ENCODE measurements at places on chromosomes 5 and 9.

- DNase-seq, result no peak
Observed at GRCh38 chr5:154486427-154486866, 8.4 kb upstream of the HAND1 start.

GRCh38 chr5:159163027-159163700, 46.2 kb downstream of the RNF145 start:
- no peak for DNase-seq

GRCh38 chr5:65512170-65512937, 30.6 kb upstream of the ADAMTS6 start:
- no peak for DNase-seq

GRCh38 chr9:128733256-128733655, 9.3 kb upstream of the ZDHHC12 start:
- no peak for DNase-seq

- DNase-seq, result no peak
Observed at GRCh38 chr9:95128177-95128524, 189.4 kb downstream of the FANCC start.

DNA sequence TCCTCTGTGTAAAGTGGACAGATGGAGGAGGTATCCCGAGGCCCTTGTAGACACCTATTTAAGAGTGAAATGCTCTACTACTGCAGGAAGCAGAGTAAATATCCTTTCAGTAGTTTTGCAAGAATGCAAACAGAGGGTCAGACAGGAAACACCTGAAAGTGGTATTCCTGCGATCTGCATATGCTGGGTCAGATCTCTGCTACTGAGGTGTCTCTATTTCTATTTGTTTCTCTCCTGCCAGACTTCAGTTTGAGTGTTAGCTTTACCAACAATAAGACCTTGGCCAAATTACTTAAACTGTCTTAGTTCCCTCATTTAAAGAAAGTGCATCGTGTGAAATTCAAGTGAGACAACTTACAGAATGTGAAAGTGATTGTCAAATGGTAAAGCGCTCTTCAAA, 47.6 kb downstream of the JAKMIP2 start:
- DNase-seq, result no peak

Measured in vagina (tissue), 2 donors.